Mesendoderm (in vitro differentiated cells): ENCODE measurements at places on chromosomes 7 and 10.

DNA sequence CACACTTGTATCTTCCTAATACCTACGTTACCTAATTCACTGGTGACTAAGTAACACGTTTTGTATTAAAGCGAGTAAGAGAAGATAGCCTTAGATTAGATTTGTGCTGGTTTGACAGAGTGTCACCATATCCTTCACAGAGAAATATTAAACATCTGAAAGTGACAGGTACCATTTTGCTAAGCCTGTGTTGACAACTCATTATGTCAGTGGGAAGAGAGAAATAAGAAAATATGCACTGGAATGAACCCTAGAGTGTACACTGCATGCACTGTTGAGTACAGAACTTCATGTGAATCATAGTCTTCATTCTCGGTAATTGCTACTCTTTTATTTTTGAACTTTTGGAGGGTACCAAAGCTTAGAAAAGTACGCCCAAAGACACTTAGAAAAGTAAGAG lies 10.9 kb downstream of the PRKG1 start:
- no peak for DNase-seq

DNA sequence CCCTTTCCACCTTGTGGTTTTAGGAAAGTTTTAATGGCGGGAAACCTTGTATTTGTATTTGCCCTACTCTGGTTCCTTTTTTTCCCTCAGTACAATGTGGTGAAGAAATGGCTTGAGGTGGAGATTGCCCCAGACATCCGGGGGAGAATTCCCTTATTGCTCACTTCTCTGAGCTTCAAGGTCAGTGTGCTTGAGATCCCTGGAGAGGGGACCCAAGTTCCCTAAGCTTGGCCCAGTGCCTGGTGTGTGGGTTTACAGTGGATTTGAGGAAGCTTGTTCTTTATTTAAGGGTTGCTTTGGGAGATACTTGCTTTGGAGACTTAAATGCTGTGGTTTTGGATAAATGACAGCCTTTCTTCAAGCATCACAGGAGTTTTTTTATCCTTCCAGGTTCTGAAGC lies 18.3 kb downstream of the CALHM2 start:
- no peak for DNase-seq

DNA sequence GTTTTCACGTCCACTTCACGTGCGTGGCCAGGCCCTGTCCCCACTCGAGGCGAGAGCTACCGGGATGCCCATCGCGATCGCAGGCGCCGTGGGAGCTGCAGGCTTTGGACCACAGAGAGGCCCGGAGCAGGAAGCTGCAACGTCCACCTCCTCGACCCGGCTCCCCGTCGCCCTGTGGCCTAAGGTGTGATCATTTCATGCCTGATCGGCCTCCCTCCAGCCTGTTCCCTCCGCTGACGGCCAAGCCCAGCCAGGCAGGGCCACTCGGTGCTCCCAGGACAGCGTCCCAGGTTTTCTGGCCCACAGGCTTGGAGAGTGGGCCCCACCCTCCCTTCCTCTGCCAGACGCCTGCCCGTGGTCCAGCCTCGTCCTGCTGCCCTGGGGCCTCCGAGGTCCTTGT lies 19.6 kb downstream of the KNDC1 start:
- DNase-seq = no peak

- no peak for DNase-seq
These were observed 137.8 kb upstream of the PPP2R2D start for GRCh38 chr10:131762789-131763696.

DNA sequence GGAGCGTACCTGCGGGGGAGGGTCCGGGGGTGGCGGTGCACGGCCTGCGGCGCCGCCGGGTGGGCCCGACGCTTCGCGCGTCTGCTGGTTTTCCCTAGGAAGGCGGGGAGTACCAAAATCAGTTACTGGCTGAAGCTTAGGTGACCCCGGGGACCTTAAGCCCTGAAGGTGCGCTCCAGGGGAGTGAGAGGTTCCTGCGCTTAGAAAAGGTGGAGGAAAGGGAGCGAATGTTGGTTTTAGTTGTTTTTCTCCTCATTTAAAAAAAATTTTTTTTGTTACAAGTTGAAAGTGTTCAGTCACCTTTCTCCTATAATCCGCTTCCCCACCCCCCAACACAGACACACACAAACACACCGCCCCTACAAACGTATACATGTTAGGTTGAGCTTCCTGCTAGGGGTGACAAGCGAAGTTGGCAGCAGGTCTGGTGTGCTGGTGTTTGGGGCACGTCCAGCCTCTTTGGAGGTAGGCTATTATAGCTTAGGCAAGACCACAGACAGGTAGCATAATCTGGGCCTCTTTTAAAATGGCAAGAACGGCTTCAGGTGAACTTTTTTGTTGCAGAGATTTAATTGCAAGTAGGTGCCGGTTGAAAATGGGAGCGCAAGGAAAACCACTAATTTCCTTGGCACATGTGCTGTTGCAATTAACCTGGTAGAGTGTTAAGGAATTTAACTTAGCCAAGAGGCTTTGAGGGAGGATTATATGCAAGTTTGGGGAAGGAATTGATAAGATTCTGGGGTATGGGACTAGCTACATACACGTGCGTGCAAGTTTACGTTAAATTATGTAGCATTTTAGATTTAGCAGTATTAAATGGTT lies 945 bp downstream of the ADD3 start:
- peak; percentile 64 for DNase-seq

DNA sequence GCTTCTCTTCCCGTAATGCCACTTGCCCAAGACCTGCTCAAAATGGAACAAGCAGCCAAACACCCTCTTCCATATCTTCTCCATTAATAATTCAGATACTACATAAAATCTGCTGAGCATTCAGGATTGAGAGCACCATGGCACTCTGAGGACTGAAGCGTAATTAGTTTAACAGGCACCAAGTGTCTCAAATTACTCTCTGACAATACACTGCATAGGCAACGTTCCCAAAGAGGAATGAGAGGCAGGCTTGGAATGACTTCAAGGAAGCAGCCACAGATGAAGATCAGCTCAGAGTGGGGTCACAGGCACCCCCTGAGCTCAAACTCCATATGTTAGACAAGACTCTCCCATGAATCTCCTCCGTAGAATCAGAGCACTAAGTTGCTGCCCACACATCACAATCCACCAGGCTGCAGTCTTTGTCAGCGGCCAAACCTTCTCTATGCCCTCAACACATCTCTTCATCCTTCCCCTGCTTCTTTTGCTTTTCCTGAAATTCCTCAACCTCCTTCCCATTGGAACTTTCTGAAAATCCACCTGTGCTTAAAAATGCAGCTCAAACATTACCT lies 4.7 kb upstream of the ABLIM1 start:
- no peak for DNase-seq

GRCh38 chr10:102752266-102752930 lies 8.7 kb downstream of the WBP1L start:
- DNase-seq = no peak

- no peak for DNase-seq
These were observed 270.7 kb downstream of the SEMA3D start for GRCh38 chr7:84916161-84916560.

DNA sequence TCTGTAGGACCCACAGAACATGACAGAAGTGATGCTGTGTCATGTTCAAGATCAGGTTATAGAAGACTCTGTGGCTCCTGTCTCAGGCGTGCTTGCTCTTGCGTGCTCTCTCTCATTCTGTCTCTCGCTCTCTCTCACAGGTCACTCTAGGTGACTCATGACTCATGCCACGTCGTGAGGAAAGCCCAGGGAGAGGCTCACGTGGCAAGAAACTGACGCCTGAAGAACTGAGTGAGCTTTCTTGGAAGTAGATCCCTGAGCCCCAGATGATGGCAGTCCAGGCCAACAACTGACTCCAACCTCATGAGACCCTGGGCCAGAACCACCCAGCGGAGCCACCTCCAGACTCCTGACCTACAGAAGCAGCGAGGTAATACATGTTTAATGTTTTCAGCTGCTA lies 103.3 kb downstream of the DNMBP start:
- DNase-seq = no peak

GRCh38 chr10:18822156-18822555 lies 162.9 kb downstream of the ARL5B start:
- peak; percentile 49 for DNase-seq

DNA sequence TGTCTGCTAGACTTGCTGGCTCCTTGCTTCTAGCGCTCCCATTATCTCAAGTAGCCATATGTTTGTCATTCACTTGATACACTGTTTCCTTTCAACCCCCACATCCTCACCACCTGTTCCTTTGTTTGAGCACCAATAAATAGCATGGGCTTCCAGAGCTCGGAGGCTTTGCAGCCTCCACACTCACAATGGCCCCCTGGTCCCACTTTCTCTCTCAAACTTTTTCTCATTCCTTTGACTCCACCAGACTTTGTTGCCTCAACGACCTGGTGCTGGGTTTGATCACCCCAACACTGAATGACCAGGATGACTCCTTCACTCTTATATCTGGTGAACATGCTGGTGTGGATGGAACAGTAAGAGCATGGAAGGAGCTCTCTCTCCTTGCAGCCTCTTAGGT lies 114.5 kb upstream of the TRIM24 start:
- DNase-seq = peak; percentile 11

- peak; percentile 65 for DNase-seq
These were observed 16.9 kb upstream of the NKX6-2 start for GRCh38 chr10:132802694-132803320.

GRCh38 chr7:157645539-157645938 lies 308.7 kb downstream of the DNAJB6 start:
- no peak for DNase-seq

- no peak for DNase-seq
These were observed 487.4 kb downstream of the PLXDC2 start for GRCh38 chr10:20303453-20304152.

- no peak for DNase-seq
These were observed 737.2 kb upstream of the IGFBP3 start for GRCh38 chr7:46658281-46658680.

DNA sequence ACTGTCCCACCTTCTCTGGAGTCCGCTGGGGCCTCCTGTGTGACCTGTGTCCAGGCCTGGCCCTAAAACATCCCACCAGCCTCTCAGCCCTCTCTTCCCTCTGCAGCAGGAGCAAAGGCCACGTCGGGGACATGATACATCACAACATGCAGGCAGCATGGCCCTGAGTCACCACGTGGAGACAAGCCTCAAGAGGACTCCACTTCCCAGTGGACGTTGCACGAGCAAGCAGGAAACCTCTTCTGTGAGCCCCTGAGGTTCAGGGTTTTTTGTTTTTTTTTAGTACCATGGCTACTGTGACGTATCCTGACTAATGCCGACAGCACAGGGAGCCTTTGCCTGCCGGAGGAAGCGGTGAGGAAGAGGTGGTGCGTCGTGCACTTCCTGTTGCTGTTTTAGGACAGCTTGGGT lies 165.9 kb downstream of the DNAJB6 start:
- DNase-seq = no peak

GRCh38 chr10:65620404-65621048 lies 1305.3 kb upstream of the LRRTM3 start:
- DNase-seq = no peak

- DNase-seq = no peak
These were observed 7.0 kb downstream of the HOXA4 start for GRCh38 chr7:27123477-27124053.

- DNase-seq = peak; percentile 1
These were observed 208.3 kb downstream of the JAZF1 start for GRCh38 chr7:27972276-27972675.

GRCh38 chr10:59272061-59272460 lies 90.3 kb downstream of the FAM13C start:
- DNase-seq = no peak

- no peak for DNase-seq
These were observed 2.7 kb upstream of the IGFBP3 start for GRCh38 chr7:45923818-45924217.

DNA sequence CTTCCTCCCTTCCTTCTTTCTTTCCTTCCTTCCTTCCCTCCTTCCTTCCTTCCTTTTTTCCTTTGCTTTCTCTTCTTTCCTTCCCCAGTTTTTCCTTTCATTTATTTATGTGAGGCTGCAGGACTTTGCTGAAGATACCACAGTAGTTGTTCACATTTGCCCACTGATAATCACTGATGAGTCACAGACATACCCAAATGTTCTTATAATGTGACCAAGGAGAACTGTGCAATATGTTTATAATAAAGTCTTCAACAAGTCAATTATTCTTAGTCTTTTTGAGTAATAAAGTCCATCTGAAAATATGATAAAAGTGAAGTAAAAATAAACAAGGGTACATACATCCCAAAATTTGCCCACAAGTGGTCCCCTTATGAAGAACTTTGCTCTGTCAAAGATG lies 159.7 kb downstream of the GNAI1 start:
- no peak for DNase-seq

GRCh38 chr7:156764016-156764669 lies 123.6 kb downstream of the RNF32 start:
- DNase-seq = peak; percentile 63

- DNase-seq = no peak
These were observed 449.4 kb downstream of the TCERG1L start for GRCh38 chr10:130862122-130862521.

DNA sequence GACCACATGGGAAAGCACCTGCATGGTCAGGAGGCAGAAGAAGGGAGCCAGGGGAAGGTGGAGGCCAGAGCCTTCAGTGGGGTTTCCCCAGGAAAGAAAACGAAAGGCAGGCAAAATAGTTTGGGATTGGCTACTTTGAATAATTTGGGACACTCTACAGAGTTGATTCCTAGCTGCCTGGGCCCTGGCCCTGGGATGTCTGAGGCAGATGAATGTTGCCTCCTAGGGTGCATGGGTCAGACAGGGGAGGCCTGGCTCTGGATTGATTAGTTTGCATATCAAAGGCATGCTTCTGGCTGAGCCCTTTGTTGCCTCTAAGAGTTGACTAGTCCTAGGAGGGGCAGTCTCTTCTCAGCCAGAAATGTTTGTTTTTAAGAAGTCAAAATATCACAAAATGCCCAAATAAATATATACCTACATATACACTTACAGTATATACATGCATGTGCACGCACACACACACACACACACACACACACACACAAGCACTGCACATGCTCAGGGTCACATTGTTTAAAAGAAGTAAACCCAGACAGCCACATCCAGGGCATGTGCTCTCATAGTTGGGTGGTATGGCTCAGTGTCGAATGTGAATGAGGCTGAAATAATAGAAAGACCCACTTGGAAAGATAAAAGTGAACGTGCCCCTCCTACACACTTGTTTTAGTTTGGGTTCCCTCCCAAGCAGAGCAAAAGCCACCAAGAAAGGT lies 184.2 kb downstream of the GPAM start:
- peak; percentile 84 for DNase-seq

GRCh38 chr10:90494183-90494582 lies 363.7 kb downstream of the HTR7 start:
- DNase-seq = no peak

DNA sequence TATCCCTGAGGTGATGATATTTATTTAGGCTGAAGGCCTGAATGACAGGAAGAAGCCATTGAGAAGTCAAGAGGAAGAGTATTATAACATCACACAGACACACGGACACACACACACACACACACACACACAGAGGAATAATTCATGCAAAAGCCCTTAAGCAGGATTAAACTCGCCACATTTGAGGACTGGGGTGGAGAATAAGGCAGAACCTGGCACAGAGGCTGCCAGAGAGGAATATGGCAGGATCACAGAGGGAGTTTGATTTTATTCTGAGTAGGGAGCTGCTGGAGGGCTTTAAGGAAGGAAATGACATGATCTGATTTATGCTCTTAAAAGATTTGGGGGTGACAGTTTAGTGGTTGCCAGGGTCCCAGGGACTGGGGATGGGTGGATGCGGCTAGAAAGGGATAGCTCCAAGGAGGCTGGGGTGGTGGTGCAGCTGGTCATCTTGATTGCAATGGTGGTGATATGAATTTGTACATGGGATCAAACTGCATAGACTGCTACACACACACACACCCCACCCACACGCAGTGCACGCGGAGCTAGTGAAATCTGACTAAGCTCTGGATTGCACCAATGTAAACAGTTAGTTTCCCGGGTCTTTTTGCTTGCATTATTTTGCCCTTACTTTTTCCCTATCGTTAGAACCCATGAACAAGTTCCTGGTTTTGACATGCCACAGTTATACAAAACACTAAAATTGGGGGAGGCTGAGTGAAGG lies 11.2 kb downstream of the SMURF1 start:
- no peak for DNase-seq

GRCh38 chr7:16412274-16413254 lies 8.8 kb downstream of the CRPPA start:
- no peak for DNase-seq
